ENCODE measurements at places on chromosomes 6 and 20.

DNA sequence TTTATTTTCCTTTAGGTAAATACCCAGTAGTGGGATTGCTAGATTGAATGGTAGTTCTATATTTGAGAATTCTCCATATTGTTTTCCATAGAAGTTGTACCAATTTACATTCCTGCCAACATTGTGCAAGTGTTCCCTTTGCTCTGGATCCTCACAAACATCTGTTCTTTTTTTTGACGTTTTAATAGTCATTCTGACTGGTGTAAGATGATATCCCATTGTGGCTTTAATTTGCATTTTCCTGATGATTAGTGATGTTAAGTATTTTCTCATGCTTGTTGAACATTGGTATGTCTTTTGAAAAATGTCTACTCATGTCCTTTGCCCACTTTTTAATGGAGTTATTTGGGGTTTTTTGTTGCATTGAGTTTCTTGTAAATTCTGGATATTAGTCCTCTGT lies 85.6 kb downstream of the UBE3D start:
- DNase-seq: no peak

DNA sequence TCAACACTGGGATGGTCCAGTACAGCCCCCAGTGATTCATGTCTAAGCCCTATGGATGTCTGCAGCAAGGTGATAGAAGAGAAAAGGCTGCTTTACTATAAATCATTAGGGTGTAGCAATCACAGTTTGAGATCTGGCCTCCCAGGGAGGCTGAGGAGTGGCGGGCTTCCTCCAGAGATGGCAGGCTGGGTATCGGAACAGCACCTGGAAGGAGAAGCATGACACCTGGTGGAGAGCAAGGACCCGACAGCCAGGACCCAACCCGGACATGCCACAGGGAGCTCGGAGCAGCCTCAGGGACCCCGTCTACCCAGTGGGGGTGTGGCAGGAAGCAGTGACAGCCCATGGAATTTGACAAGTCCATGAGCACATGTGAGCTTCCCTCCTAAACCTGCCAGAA lies 114.8 kb upstream of the CD93 start:
- no peak for DNase-seq

DNA sequence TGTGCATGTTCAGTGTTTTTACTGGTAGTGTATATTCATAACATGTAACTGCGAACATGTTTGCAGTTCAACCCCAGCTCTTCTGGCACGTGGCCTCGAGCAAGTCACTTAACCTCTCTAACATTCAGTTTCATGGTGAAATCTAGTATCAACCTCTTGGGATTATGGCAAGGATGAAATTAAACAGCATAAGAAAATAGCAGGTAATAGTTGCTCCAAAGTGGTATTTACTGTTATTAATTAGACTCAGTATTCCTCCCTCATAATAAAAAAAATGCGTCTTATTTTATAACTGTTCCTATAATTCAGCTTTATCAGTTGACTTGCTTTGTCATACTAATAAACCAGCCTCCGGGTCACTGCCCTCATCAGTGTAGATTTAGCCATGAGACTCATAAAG lies 15.0 kb downstream of the FAM184A start:
- DNase-seq: no peak

- no peak for DNase-seq
Measured at GRCh38 chr6:166938704-166939103, 17.6 kb downstream of the RNASET2 start.

- DNase-seq: no peak
Measured at GRCh38 chr20:50467718-50468356, 42.3 kb upstream of the PTPN1 start.

DNA sequence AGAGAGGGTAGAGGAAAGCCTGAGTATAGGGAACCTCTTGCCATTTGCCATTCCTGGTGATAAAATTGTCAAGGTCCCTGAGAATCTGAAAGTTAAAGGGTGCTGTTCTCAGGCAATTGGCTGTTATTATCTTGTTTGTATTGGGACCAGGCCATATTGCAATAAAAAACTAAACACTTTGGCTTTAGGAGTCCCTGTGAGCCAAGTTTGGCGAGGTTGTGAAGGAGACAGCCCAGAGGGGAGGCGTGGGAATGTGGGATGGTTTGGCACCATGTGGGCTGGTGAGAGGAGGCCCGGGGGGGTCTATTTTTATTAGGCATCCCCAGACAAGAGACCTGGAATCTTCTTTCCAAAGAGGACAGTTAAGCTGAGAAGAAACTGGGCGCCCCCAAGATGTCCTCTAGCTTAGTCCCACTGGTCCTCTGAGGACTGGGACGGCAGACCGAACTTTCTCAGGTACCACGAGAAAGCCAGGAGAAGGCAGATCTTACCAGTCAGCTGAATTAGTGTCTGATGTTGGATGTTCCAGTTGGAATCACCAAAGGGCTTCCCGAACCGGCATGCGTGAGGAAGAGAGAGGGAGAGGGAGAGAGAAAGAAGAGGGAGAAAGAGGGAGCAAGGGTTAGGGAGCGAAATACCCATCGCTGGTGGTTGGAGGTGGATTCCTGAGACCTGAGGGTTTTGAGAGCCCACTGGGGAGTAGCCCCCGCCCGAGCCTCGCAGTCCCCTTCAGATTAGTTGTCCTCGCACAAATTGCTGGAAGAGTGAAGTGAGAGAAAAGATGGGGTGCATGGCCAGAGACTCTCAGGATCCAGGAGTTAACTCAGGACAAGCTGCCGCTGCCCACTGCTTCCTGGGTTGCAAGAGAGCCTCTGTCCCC lies 24.4 kb downstream of the DYNLT1 start:
- no peak for DNase-seq

DNA sequence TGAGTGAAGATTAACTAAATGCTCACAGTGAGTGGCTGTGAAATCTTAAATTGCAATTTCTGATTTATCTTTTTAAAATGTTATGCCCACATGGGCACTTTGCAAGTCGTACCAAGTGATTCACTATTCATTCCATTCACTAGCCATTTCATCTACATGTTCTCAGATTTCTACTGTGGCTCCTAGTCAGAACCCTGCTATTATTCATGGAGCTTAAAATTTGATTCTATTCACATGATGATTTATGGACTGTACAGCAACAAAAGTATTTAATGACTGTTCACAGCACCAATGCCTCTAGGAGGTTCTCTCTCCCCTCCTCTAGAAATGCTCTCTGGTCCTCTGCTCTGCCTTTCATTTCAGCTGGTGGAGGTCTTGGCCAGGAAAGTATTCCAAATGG lies 133.5 kb upstream of the MAP3K7 start:
- DNase-seq: no peak

DNA sequence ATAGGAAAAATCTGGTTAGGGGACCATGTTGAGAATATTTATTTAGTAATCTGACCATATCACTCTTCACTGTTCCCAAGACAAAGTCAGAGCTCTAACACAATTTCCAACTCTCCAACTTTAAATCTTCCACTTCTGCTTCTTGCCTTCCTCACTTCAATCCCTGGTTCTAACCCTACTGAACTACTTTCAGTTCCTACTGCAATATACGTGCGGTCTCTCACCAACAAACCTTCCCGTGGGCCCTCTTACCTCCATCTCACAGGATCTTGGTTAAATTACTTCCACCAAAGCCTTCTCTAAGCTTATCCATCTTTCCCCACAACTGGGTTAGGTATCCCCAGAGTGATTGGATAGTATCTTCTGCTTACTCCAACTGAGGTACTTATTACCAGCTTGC lies 8.0 kb downstream of the EIF2S2 start:
- no peak for DNase-seq

GRCh38 chr6:37889051-37889450 lies 69.5 kb downstream of the ZFAND3 start:
- no peak for DNase-seq

GRCh38 chr6:14059791-14060436 lies 57.7 kb upstream of the CD83 start:
- DNase-seq: no peak

GRCh38 chr6:47440719-47441118 lies 36.9 kb upstream of the CD2AP start:
- no peak for DNase-seq

DNA sequence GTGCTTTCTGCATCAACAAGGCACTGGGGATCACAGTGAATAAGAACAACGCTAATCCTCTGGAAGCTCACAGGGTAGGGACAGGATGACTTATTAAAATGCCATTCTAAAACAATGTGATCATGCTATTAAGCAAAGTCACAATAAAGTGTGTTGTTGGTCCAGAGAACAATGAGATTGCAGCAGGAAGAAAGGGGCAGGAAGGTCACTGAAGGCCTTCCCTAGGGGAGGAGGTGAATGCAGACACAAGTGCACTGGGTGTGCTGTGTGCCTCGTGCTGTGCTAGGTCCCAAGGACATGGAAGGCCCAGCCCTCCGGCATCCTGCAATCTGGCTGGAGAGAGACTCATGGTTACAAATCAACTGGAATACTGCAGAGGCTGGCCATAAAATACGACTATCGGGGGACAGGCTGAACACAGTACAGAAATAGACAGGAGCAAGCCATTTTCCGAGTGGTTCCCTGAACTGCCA lies 55.7 kb downstream of the LYRM4 start:
- DNase-seq: no peak

- no peak for DNase-seq
Measured at GRCh38 chr6:135577059-135577538, 79.6 kb upstream of the AHI1 start.

- no peak for DNase-seq
Measured at GRCh38 chr20:9506964-9507369, 7.4 kb upstream of the LAMP5 start.

DNA sequence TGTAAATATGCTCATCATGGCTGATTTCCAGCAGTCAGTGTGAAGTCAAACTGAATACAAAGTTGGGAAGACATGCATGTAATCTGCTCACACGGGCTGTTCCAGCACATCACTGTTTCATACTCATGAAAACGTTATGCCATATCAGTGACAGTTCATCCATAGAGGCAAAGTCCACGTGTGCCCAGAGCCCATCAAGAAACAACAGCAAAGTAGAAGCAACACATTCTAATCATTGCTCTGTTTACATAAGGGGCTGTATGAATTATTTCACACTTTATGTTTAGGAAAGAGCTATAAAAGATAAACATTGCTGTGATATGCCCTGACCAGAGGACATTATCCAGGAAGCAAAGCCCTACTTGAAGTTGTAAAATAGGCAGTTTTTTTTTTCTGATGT lies 157.0 kb upstream of the ENPP5 start:
- DNase-seq: no peak

DNA sequence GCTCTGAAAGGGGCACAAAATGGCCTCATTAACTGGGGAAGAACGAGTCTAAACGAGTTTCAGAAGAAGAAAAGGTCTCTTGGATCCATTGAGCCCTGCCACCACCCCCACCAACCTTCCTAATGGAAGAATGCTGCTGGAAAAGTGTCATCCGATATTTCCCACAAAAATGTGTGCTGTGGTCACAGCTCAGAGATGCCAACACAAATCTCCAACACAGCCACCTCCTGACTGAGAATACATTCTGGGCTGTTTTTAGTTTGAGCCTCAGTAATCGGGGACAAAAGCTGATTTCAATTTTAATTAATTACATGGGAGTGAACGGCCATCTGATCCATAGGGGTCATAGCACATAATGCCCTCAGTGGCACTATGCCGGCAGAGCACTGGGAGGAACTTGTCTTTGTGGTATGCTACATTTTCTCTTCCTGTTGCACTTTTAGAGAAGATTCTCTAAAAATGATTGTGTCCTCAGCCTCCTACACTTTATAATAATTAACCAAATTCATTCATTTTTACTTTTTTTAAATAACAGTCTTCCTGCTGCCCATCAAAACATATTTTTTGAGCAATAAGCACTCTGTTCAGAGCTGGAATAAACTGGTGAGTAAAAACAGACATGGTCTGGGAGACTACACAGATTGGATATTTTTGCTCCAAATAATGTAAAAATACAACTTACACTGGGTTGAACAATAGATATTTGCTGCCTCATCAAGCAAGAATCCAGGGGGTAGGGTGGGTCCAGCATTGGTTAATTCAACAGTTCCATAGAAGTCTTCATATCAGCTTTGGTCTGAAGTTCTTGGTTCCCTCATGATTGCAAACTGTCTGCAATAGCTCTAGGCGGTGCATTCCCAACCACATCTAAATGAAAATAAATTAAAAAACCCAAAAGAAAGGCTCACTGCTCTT lies 143.6 kb upstream of the TMEM170B start:
- DNase-seq: no peak

GRCh38 chr20:18215566-18215965 lies 72.8 kb upstream of the ZNF133 start:
- DNase-seq: no peak

DNA sequence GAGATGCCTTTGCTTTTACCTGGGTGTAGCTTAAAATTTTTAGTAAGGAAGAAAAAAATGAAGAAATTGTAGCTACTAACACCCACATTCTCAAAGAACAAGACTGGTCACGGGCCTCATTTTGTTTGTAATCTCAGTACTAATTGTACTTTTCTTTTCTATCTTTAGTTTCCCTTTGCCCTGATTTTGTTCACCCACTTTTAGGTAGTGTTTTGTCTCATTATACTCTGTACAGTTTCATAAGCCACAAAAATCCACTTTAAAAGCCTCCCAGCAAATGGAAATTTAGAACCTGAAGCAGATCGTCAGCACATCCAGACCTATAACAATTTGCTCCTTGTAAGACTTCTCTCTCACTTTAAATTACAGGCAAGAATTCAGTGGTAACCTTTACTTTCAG lies 43.3 kb downstream of the TP53INP2 start:
- no peak for DNase-seq

DNA sequence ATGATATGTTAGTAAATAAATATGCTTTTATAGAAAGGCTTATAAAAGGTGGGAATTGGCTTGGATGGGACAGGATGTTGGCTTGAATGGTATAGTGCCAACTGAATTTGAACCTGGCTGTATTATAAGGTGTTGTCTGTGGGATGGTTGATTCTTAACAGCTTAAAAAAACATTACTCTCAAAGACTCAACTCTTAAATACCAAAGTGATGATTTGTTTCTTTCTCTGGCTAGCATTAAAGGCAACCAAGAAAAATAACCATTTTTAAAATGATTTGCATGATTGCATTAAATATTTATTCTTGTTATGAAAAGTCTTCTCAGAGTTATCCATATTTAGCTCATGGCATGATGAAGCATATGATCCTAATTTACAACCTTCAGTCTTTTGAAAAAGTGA lies 216.2 kb downstream of the RIMS1 start:
- DNase-seq: no peak

GRCh38 chr6:72857791-72858585 lies 236.1 kb downstream of the KCNQ5 start:
- no peak for DNase-seq

All from activated T-cell treated with anti-CD3 and anti-CD28 coated beads, Interleukin-2, amount 50 U/mL, for 4 hours (primary cell).